CD4-positive, alpha-beta T cell treated with Interleukin-1 beta for 1 hour (primary cell): ENCODE measurements at places on chromosomes 7 and 10.

- no peak for DNase-seq
Measured at GRCh38 chr7:24882989-24883621, 96.9 kb downstream of the OSBPL3 start.

GRCh38 chr7:68417659-68418058 lies 1180.6 kb upstream of the AUTS2 start:
- no peak for DNase-seq

DNA sequence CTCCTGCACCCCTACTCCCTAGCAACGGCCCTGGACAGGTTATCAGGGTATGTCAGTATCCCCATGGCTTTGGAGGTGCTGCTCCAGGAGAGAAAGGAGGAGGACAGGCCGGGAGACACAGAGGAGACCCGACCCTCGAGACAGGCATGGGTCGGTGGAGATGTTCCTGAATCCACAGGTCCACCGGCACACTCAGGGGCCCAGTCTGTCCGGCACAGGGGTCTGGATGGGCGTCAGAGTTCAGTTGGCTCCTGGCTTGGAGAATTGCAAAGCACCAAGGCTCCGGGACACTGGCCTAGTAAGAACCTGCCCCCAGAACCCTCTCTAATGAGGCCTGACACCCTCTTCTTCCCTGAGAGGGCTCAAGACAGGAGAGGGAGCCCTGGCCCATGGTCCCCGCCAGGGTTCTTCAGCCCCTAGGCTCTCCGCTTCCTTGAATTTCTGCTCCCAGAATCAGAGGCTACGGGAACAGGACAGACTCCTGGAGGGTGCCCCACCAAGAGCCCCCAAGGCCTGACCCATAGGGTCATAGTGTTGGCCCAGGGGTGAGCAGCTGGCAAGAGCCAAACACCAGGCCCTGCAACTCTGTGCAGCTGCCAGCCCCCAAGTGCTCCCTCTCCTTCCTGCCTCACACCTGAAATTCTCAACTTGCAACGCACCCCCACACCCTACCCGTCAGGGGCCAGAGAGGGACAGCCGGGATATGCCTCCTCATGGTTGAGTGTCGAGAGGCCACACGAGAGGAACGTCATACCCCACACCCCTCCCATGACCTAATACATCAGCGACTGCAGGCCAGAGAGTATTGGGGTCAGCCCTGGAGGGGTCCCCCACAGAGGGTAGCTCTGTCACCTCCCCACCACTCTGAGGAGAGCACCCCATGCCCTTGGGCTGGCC lies 5.5 kb upstream of the IRF5 start:
- no peak for DNase-seq

DNA sequence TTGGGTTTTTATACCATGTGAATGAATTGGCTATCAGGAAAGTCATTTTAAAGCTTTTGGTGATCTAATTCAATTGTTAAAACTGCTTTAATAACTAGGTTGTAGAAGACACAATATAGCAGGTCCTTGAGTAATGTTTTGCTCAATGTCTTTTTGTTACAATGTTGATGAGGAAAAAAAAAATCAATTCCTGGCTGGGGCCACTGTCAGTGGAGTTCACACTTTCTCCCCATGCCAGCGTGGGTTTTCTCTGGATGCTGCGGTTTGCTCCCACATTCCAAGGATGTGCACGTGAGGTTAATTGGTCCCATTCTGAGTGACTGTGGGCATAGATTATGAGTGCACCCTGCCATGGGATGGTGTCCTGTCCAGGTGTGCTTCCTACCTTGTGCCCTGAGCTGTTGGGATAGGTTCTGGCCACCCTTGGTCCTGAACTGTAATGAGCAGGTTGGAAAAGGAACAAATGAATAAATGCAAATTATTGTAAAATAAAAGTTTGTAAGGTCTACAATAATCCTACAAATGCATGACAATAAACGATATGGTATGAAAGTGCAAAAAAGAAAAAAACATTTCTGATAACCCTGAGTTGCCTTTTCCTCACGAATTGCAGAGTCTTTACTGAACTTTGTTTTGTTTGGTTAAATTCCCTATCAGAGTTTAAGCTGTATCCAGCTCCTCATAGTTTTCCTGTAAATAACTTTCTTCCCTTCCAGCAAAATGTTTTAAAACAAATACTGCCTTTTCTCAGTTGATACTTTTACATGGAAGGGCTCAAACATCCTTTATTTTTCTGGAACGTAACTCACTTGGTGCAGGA lies 62.7 kb downstream of the AKR1C4 start:
- DNase-seq: no peak

- no peak for DNase-seq
Measured at GRCh38 chr7:1663223-1663622, 6.9 kb upstream of the ELFN1 start.

- DNase-seq: no peak
Measured at GRCh38 chr7:92709912-92710311, 119.7 kb upstream of the FAM133B start.

DNA sequence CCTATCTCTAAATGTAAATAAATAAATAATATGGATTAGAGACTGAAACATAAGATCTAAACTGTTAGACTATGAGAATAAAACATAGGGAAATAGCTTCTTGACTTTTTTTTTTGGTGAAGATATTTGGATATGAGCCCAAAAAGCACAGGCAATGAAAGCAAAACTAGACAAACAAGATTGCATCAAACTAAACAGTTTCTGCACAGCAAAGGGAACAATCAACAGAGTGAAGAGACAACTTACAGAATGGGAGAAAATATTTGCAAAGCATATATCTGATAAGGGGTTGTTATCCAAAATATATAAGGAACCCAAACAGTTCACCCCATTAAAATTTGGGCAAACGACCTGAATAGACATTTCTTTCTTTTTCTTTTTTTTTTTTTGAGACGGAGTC lies 148.1 kb downstream of the SUGCT start:
- no peak for DNase-seq

- DNase-seq: no peak
Measured at GRCh38 chr7:17512181-17512675, 213.8 kb downstream of the AHR start.

- no peak for DNase-seq
Measured at GRCh38 chr7:107355616-107356015, 114.2 kb upstream of the GPR22 start.

GRCh38 chr7:2608921-2609411 lies 22.8 kb upstream of the TTYH3 start:
- peak; percentile 17 for DNase-seq

DNA sequence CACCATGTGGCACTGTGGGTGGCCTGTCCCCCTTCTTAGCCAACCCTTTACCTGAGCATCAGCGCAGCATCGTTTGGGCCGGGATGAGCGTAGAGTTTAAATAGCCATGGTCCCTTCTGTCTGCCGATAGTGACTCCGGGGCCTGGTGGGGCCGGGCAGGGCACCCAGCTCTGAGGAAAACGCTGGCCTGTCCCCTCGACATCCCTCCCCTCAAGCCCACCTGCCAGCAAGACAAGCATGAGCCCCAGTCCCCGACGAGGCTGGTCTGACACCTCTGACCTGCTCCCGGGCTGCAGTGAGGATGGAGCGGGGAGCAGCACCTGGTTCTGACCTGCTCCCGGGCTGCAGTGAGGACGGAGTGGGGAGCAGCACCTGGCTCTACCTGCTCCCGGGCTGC lies 31.1 kb upstream of the CNPY1 start:
- no peak for DNase-seq

GRCh38 chr7:46421441-46422230 lies 500.6 kb upstream of the IGFBP3 start:
- no peak for DNase-seq

DNA sequence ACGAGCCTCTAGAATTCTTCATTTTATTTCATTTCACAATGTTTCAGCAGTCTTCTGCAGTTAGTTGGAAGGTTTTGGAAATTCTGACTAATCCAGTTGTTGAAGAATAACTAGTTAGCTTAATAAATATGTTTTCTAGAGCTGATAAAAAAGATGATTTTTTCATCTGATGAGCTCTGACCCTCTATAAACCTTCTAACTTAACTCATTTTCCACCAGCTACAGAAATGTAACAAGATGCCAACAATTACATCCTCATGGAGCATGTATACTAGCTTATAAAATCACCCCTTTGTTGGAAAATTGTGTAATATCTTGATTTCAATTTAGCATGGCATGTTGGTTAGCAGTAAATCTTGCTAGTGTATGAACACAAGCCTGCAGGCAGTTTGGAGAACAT lies 33.1 kb downstream of the KAT6B start:
- no peak for DNase-seq

GRCh38 chr10:23157691-23158369 lies 34.3 kb upstream of the PTF1A start:
- DNase-seq: peak; percentile 13

DNA sequence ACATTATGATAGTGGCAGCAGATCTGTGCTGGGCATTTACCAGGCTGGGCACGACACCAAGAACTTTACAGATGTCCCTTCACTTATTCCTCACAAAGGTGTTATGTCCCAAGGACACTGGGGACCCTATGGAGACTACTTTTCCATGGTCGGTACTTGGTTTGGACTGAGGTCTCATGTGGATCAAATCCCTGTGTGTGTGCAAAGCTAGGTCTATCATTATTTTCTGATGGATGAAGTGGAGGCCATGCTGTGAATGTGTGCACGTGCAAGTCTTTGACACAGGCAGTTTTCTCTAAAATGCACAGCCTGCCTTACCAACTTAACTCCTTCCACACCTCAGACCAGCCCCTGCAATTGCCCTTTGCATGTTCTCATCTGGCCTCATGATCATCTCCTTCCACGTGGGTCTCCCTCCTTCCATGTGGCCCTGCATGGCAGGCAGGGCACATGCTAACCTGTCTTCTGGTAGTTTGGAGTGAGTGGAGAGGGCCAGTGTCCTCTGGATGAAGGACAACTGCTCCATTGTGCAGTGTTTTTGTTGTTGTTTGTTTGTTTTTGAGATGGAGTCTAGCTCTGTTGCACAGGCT lies 16.0 kb upstream of the ZNF273 start:
- DNase-seq: no peak

DNA sequence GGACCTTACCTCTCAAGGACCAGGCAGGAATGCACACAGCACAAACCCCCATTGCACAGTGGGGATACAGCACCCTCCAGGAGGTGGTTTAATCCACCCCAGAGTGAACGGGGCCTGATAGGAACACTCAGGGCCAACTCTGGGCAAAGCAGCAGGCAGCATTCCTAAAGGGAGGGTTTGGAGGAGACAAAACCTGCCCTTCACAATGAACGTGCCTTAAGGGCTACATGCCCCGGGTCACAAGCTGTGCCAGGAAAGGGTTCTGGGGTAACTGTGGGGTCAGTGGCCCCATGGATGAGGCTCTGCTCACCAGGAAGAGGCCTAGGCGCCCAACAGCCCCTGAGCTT lies 1.1 kb downstream of the GPRIN2 start:
- no peak for DNase-seq

DNA sequence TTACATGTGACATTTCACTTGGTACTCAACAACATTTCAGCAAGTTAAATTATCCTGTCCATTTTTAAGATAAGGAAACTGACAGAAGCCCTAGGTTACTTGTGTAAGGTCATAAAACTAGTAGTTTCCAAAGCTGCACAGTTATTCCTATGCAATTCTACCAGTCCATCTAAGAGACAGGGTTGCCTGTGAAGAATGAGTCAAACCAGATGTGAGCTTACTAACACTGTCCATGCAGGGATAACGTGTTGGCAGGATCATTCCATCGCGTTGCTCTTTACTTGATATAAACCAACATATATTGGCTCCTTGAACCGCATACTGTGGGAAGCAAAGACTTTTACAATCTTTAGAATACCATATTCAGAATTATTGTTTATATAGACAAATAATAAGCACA lies 280.9 kb upstream of the HGF start:
- no peak for DNase-seq

GRCh38 chr10:105187243-105187642 lies 546.2 kb downstream of the SORCS3 start:
- no peak for DNase-seq

GRCh38 chr10:1050554-1050953 lies 1.6 kb upstream of the IDI1 start:
- DNase-seq: peak; percentile 59

GRCh38 chr7:86706406-86706805 lies 62.7 kb downstream of the GRM3 start:
- DNase-seq: no peak

DNA sequence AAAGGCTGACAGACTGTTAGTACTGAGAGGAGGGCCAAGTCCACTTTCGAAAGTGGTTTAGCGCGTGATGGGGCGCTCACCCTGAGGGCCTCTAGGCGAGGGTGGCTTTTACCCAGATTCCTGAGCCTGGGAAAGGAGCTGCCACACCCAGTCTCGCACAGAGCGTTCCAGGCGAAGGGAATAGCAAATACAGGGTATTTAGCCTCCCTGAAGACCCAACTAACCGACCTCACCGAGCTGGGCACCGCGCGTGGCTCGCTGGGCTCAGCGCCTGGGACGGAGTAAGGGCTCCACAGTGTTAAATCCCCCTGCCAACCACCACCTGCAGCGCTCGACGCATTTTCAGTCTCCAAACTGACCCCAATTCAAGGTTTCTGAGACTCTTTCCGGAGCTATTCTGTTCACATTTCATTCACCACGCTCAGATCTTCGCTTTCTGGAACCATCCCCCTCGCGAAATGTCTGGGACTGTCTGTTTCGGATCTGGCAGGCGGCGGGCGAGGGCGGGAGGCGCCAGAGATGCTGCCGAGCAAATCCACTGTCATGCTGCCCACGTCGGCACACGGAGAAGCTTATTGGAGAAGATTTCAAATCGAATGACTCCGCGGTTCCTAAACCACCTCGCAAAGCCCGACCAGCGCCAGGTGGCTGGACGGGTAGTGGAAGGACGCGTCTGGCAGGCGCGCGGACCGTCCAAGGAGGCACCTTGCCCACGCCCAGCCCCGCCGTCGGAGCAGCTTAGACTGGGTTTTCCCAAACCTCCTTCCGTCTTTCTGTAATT lies 1.4 kb upstream of the OSBPL3 start:
- DNase-seq: peak; percentile 40

DNA sequence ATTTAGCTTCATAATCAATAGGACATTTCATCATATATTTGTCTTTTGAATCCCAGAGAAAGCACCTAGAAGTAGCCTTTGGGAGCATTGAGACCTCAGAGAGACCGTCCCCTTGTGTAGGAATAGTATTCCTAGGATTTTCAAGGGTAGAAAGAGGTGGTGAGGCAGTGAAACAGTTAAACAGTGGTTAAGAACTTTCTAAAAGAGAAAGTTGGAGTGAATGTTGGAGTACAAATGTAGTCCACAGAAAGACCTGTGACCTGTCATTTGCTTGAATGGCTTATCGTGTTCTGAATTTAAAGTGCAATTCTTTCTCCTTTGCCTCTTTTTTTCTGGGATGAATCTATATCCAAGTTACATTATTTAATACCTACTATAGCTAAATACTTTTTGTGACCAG lies 30.0 kb downstream of the GBF1 start:
- no peak for DNase-seq

DNA sequence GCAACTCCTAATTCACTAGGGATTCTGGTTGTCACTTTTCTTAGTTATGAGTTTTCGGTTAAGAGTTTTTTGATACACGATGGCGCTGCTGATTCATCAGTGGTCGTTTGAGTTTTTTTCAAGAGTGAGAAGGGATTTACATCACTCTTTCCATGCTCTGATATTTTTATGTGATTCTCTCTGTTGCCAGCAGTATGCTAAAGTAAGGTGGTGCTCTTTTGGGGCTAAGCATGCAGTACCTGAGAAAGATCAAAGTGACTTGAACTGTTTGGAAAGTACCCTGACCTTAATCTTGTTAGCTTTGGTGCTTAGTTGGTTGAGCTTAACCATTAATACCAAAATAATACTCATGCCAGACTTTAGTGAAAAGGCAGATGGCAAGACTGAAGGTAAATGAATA lies 28.1 kb downstream of the STAMBPL1 start:
- no peak for DNase-seq
